ENCODE measurements at places on chromosomes 7 and 10. TPM values are rescaled to one million over a fixed set of nuclear protein-coding genes. Genes with fewer than 3 reads are reported as not detected.

The IRF5 gene
- total RNA-seq = 7.8 TPM

The IGFBP3 gene
- 187 TPM for total RNA-seq

The PARD3 gene
- total RNA-seq = 98.9 TPM

DNA sequence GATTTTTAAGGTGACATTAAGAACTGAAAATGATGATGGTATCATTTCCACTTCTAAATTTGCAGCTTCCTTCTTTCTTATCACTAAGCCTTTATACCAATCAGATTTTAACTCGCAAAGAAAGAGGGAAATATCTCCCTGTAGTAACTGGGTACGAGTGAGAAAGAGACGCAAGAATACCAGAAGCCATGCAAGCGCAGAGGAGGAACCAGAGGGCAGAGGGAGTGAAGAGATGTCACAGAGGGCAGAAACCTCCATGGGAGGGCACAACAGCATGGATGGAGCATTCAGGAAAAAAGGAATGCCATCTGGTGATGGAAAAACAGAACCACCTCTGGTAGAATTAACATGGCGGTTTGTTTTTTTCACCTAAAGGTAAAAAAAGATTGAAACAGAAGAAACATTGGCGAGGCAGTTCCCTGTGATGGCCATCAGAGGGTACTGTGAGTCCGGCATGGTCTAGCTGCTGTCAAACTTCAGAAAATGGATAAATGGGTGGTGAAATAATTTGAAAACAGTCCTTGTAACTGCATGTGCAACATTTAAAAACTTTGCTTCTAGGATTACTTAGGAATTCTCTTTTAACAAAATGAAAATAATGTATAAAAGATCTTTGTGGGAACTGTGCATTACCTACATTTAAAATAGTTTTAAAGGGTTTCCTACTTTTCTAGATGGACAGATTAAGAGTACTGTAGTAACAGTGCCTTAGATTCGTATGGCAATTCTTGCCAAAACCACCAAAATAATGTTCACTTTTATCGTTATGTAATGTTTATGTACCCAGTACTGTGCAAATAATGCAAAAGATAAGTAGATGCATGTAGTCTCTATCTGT, 91.8 kb downstream of the ARHGAP12 start:
- H3K4me1 ChIP-seq = no peaks in the 10 kb centered on the region
- DNase-seq = no peak
- H3K36me3 ChIP-seq = no peaks in the 10 kb centered on the region
- H3K27ac ChIP-seq = no peak overlapping the region
- no peaks in the 10 kb centered on the region for H3K27me3 ChIP-seq

GRCh38 chr10:12634621-12634931, 285.2 kb downstream of the CAMK1D start:
- peak; percentile 89 for DNase-seq
- no peak overlapping the region for H3K27ac ChIP-seq
- H3K4me1 ChIP-seq = peaks cover 19% of the 10 kb centered on the region
